ENCODE measurements at places on chromosomes 5 and 9.

DNA sequence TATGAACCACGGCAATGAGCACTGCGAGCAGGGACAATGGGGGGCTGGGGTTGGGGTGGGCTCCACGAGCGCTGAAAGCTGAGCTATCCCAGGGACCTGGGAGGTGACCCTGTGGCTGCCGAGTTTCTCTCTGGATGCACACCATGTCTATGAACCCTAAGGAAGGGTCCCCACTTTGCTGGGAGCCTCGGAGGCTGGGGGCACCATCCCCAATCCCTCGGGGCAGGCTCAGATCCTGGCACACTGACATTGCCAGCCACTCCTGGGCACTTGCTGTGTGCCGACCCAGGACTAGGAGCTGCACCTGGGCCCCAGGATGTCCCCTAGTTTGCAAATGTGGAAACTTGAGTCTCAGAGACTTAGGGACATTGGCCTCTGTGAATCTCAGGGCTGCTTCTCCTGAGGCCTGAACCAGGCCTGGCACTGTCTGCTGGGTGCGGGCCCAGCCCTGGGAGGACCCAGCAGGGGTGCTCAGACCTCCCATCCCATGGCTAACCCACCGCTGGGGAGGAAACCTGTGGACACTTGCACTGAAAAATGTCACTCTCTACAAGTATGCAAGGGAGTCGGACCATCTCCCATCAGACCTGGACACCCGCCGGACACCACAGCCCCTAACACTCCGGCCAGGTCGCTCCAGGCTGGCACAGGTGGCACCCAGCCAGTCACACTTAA, 13.0 kb upstream of the CAMSAP1 start:
- DNase-seq, result no peak
- H3K27me3 ChIP-seq, result no peaks in the 10 kb centered on the region
- H3K27ac ChIP-seq, result no peak overlapping the region
- peaks cover 2% of the 10 kb centered on the region for H3K36me3 ChIP-seq
- H3K4me1 ChIP-seq, result no peaks in the 10 kb centered on the region
- no peak overlapping the region for H3K4me3 ChIP-seq

DNA sequence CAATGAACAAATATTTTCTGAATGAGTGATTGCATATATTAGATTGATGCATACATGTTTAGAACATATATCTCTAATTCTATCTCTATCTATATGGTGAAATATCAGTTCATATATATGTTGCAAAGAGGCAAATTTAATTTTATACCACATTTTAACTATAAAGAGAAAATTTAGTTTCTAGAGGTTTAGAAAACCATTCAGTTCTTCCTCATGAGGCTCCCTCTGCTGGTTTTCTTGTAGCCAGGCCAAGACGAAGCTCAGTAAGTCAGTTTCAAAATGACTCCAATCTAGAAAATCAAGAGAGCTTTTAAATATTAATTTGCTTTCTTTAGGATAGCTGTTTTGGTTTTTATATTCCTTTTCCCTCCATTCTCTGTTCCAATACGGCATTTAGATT, 312.1 kb downstream of the TMEM232 start:
- H3K27me3 ChIP-seq, result no peaks in the 10 kb centered on the region
- no peak for DNase-seq
- no peaks in the 10 kb centered on the region for H3K4me1 ChIP-seq
- H3K4me3 ChIP-seq, result no peak overlapping the region
- H3K36me3 ChIP-seq, result no peaks in the 10 kb centered on the region

DNA sequence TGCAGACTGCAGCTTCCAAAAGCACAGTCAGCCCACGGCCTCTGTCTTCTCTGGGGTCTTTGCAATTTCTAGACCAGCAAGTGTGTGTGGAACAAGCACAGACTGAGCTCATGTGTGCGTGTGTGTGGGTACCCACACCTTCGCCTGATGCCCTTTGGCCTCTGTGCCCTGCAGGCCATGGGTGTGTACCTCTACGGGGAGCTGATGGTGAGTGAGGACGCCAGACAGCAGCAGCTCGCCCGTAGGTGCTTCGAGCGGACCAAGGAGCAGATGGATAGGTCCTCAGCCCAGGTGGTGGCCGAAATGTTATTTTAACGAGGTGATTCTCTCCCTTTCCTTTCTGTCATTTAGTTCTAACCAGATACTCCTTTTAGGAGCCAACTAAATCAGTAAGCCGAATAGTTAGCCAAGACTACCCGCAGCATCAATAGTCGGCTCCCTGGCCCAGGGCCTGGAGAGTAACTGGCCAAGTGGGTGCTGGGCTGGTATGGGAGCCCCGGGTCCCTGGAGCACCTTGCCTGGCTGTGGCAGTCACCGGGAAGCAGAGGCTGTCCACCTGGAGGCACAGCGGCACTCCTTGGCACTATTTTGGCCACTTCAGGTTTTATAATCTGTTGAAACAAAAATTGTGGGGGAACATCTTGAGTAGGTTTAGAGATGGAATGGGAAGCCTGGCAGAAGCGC, 235.0 kb downstream of the FANCC start:
- H3K36me3 ChIP-seq, result peaks cover 73% of the 10 kb centered on the region
- H3K27me3 ChIP-seq, result no peaks in the 10 kb centered on the region
- no peak overlapping the region for H3K27ac ChIP-seq
- no peak overlapping the region for H3K4me3 ChIP-seq
- no peak for DNase-seq

DNA sequence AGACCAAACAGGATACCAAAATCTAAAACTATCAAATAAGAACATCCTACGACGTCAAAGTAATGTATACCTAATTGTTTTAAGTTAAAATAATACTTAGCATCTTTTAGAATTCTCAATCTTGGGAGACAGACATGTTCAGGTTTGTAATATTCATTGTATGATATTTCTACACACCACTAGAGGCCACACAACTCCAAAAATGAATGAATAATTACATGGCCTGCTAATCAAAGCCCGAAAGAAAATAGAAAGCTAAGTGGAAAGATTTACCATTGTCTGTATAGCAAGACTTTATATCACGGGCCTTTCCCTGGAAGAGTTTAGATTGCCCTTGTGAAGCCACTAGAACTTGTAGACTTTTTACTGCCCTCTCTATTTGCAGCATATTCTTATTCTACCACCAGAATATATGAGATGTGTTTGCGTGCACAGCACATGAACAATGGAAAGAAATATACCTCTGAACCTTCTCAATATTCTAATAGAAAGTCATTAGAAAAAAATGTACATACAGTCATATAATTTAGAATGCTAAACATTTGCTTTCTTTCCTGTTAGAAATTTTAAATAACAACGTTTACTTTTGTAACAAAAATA, 380.1 kb upstream of the NUDT12 start:
- H3K4me1 ChIP-seq, result no peaks in the 10 kb centered on the region
- DNase-seq, result no peak
- no peak overlapping the region for H3K4me3 ChIP-seq

GRCh38 chr5:113043491-113043931, 66.9 kb downstream of the DCP2 start:
- no peak overlapping the region for H3K4me3 ChIP-seq
- H3K27me3 ChIP-seq, result no peaks in the 10 kb centered on the region
- no peak overlapping the region for H3K27ac ChIP-seq
- no peak for DNase-seq
- peaks cover 14% of the 10 kb centered on the region for H3K4me1 ChIP-seq

DNA sequence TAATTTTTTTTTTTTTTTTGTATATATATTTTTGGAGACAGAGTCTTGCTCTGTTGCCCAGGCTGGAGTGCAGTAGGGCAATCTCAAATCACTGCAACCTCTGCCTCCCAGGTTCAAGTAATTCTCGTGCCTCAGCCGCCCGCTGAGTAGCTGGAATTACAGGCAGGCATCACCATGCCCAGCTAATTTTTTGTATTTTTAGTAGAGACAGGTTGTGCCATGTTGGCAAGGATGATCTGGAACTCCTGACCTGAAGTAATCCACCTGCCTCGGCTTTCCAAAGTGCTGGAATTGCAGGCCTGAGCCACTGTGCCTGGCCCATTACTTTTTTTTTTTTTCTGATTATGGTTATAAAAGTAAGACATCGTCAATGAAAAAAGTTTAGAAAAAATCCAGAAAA, 84.0 kb upstream of the LMNB1 start:
- DNase-seq, result no peak
- H3K27me3 ChIP-seq, result no peaks in the 10 kb centered on the region
- no peaks in the 10 kb centered on the region for H3K4me1 ChIP-seq

GRCh38 chr5:11385901-11386293, 518.3 kb downstream of the CTNND2 start:
- peaks cover 12% of the 10 kb centered on the region for H3K4me1 ChIP-seq
- H3K36me3 ChIP-seq, result no peaks in the 10 kb centered on the region
- H3K27me3 ChIP-seq, result peaks cover 34% of the 10 kb centered on the region
- no peak for DNase-seq
- no peak overlapping the region for H3K27ac ChIP-seq

GRCh38 chr9:95831810-95832209, 43.7 kb upstream of the ERCC6L2 start:
- no peak overlapping the region for H3K4me3 ChIP-seq
- H3K36me3 ChIP-seq, result no peaks in the 10 kb centered on the region
- no peak overlapping the region for H3K27ac ChIP-seq
- no peaks in the 10 kb centered on the region for H3K27me3 ChIP-seq
- no peak for DNase-seq

DNA sequence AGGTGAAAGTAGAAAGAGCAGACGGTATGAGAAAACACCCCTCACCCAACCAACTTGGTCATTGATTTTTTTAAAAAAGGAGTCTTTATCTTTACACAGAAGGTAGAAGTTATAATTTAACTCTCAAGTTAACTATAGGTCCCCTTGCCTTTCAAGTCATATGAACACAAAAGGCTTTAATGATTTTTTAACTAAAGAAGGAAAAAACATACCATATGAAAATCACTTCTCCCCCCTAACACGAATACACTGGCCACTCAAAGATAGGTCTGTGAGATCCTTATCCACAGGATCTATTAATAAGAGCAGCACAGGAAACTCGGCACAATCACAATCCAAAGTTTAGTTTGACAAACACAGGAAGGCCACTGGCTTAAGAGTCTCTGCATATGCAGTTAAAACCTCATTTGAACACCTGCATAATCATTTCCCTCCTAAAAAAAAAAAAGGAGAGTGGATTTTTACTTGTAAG, 138.0 kb downstream of the ENC1 start:
- peak overlapping the region; percentile 57 for H3K27ac ChIP-seq
- peaks cover 36% of the 10 kb centered on the region for H3K4me1 ChIP-seq
- H3K27me3 ChIP-seq, result no peaks in the 10 kb centered on the region
- peak; percentile 18 for DNase-seq
- H3K36me3 ChIP-seq, result no peaks in the 10 kb centered on the region

DNA sequence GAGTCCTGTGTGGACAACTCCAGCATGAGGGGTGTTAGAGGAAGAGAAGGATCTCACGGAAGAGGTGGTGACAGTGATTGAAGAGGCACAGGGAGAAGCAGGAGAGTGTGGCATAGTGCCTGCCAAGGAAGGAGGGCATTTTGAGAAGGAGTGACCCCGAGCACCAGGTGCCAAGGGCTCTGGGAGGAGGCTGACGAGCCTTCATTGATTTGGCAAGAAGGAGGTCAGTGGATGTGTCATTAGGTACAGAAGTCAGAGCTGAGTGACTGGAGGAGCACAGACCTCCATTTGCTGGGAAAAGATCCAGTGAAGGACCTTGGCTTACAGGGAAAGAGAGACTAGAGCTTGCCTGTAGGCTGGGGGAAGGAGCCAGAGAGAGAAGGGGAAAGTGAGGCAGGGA, 70.3 kb upstream of the ANGPTL2 start:
- no peak overlapping the region for H3K27ac ChIP-seq
- no peak for DNase-seq
- H3K4me3 ChIP-seq, result no peak overlapping the region
- H3K4me1 ChIP-seq, result peaks cover 39% of the 10 kb centered on the region

- H3K27ac ChIP-seq, result no peak overlapping the region
- H3K27me3 ChIP-seq, result no peaks in the 10 kb centered on the region
- no peaks in the 10 kb centered on the region for H3K36me3 ChIP-seq
Measured at GRCh38 chr9:36325081-36325828, 67.0 kb upstream of the GNE start.

- no peak overlapping the region for H3K27ac ChIP-seq
- H3K4me3 ChIP-seq, result no peak overlapping the region
- no peak for DNase-seq
- peaks cover 16% of the 10 kb centered on the region for H3K36me3 ChIP-seq
Measured at GRCh38 chr9:111559000-111559610, 34.1 kb downstream of the ZNF483 start.

DNA sequence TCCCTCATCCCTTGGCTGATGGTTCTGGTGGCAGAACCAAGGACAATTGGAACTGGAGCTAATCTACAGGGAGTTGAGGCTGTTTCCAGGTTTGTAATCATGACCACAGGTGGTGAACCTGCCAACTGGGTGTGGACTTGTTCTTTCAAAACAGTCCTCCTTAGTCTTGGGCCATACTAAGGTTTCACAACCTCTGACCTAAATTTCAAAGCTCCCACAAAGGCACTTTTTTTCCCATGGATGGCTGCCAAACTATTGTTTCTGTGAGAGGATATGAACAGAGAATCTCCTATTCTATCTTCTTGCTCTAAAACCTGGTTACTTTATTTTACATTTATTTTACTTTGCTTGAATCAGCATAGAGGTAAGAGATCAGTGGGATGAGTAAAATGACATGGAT, 106.5 kb upstream of the IZUMO3 start:
- H3K27me3 ChIP-seq, result no peaks in the 10 kb centered on the region
- H3K4me3 ChIP-seq, result no peak overlapping the region
- no peak overlapping the region for H3K27ac ChIP-seq
- H3K36me3 ChIP-seq, result no peaks in the 10 kb centered on the region
- H3K4me1 ChIP-seq, result no peaks in the 10 kb centered on the region

DNA sequence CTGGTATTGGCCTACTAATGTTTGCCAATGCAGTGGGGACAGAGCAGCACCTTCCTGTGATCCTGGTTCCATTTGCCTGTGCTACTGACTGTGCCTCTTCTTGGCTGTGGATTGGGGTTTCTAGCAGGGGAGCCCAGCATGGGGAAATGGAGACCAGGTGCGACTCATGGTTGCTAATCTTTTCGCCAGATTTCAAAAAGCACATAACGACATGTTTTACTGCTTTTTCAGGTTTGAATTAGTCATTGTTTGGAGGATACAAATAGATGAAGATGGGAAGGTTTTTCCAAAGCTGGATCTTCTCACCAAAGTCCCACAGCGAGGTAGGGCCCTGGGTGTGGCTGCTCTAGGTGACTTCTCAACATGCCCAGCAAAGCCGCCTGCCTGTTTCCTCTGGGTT, 57.6 kb downstream of the IPPK start:
- H3K4me1 ChIP-seq, result no peaks in the 10 kb centered on the region
- H3K27ac ChIP-seq, result no peak overlapping the region
- H3K4me3 ChIP-seq, result no peak overlapping the region
- no peaks in the 10 kb centered on the region for H3K27me3 ChIP-seq

Measured in large intestine (tissue), 12 donors.